ENCODE measurements at places on chromosomes 16 and 17.

- DNase-seq, result no peak
Observed at GRCh38 chr16:10824111-10824893, 5.7 kb upstream of the TVP23A start.

GRCh38 chr16:53692146-53692545 is 11.5 kb downstream of the RPGRIP1L start:
- no peak for DNase-seq

DNA sequence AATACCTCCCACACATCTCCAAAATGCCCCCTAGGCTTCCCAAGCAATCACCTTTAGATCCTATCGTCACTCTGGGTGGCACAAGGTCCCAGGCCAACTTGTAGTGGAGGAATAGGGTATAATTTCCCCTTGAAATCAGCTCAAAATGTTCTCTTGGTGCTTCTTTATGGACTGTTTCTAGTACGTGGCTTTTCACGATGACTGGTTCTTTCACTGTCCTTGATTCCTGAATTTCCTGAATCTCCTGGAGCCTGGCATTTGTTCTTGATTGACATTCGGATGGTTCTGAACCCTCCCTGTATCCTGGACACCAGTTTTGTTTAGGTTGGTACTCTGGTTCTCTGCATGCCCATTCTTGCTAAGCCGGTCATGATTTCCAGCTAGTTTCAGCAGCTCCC is 6.9 kb upstream of the VPS53 start:
- DNase-seq, result no peak

GRCh38 chr17:4715063-4715744 is 4.8 kb downstream of the ARRB2 start:
- peak; percentile 15 for DNase-seq

- no peak for DNase-seq
Observed at GRCh38 chr17:81841866-81842265, 7.0 kb upstream of the PPP1R27 start.

GRCh38 chr16:23754594-23755483 is at the start of gene CHP2:
Gene CHP2 (plus strand): TSS chr16:23755026. CDS start chr16:23755050, 24 bp downstream.
- no peak for DNase-seq

DNA sequence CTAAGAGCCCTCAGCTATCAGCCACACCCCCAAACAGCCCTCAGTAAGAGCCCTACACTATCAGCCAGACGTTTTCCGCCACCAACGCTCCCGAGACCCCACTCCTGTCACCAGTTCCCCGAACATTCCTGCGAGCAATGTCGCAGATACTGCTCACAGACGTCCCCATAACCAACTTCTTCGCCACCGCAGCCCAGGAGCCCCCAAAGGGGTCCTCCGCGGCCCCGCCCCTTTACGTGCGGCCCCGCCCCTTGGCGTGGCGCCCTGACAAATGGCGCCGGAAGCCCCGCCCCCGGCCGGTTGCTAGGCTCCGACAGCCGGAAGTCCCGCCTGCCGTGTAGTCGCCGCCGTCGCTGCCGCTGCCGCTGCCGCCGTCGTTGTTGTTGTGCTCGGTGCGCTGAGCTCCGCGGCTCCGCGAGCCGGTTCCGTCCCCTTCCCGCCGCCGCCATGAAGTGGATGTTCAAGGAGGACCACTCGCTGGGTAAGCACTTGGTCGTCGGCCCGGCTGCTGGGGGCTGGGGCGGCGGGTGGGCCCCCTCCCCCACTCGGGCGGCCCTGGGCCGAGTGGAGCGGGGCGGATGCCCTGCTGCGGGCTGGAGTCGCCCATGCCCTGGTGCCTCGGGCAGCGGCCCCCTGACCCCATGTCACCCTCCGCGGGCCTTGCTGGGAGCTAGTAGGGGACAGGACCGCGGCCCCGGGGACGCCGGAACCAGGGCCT is at the start of gene GABARAPL2:
Gene GABARAPL2, plus strand, starts transcription at position 340 of the 718 bp plus-strand sequence. Its CDS starts 108 bp downstream, at position 448.
- peak; percentile 88 for DNase-seq

- no peak for DNase-seq
Observed at GRCh38 chr16:1876468-1876867, 4.5 kb upstream of the MEIOB start.

- DNase-seq, result no peak
Observed at GRCh38 chr16:79757968-79758367, 157.4 kb upstream of the MAF start.

GRCh38 chr16:48969611-48970010 is 312.0 kb downstream of the CBLN1 start:
- DNase-seq, result no peak

DNA sequence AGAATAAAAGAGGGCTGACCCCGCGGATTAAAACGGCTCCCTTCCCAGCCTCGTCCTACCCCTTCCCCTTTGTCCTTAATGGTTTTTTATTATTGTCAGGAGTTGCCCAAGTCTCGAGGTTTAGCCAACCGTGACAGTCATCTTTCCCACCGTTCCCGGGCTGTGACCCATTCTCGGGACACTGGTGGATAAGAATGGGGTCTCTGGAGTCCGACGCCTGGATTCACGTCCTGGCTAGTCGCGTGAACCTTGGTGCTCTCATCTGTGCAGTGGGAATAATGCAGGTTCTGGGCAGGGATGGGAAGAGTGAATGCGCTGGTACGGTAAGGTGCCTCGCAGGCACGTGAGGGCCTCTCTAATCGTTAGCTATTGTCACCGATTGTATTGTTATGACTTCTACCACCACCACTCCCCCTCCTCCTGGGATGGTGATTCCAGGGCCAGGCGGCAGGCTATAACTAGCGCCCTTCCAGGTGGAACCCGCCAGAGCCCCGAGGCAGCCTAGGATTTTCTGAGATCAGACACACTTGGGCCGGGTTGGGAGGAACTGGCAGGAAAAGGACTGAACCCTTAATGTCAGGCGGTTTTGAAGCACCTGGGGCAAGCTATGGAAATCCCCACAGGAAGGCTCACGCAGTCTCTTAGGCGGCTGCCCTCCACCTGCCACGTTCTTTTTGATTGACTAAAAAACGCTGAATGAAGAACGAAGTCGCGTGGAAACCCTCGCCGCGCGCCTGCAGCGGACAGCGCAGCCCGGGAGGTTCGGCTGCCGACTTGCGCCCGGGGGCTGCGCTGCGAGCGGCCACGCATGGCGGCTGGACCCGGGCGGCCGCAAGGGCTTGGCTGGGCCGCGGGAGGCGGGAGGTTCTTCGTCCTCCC is 2.7 kb downstream of the HS3ST3B1 start:
- peak; percentile 24 for DNase-seq

DNA sequence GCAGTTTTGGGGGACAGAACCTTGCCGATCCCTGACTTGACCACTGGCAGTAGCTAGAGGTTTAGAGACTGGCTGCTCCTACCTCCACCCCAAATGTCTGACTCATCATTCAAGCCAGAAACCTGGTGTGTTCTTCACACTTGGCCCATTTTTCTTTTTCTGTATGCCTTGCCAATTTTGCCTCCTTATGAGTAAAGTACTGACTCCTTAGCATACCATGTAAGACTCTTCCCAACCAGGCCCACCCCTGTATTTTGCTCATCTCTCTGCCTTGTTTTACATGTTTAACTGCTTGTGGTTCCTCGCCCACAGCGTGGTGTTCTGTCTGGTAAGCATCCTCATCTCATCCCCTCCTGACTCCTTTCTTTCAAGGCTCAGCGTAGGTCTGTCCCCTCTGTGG is 37.9 kb downstream of the NUP88 start:
- DNase-seq, result no peak

DNA sequence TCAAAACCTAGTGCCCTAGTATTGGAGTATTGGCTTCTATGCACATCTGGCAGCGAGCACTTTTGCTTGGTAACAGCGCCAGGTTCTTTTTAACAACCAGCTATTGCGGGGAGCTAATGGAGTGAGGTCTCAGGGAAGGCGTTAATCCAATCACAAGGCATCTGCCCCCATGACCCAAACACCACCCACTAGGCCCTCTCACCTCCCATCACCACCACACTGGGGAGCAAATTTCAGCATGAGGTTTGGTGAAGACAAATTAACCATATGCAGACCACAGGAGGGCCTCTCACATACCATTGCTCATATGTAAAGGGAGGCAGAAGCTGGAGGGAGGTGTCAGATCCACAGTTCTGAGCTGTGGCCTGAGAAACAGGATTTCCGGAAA is 893 bp upstream of the ODF4 start:
- no peak for DNase-seq

GRCh38 chr17:42408061-42408460 is 15.0 kb downstream of the CAVIN1 start:
- DNase-seq, result no peak

- DNase-seq, result no peak
Observed at GRCh38 chr16:87828907-87829621, 40.2 kb downstream of the SLC7A5 start.

DNA sequence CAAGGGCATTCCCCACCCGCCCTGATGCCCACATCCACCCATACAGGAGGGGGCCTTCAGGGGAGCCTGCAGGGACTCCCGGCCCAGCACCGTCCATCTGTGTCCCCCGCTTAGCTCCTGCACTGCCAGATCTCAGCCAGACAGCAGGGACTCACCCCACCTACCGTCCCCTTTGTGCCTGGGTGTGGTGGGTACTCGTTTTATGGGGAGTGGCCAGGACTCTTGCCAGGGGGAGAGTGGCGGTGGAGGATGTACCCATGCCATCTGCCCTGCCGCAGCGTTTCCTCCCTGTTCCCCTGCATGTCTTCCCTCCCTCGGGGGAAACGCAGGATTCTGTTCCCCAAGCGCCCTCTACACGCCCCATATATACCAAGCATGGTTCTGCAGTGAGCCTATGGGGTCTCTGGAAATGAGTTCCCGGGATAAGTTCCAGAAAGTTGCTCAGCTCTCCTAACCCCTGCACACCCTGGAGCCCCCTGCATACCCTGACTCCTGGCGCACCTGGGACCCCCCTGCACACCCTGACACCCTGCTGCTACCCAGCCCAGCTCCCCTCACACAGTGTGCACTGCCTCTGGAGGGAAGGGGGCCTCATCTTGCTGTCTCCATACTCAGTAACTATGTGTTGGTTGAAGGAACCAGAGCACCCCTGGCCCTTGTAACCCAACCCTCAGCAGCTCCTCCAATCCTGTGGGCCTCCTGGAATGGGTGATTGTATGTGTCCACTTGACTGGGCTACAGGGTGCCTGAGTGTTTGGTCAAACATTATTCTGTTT is 4.2 kb upstream of the MAFG start:
- no peak for DNase-seq

- DNase-seq, result no peak
Observed at GRCh38 chr16:10741844-10742243, 1.8 kb upstream of the NUBP1 start.

DNA sequence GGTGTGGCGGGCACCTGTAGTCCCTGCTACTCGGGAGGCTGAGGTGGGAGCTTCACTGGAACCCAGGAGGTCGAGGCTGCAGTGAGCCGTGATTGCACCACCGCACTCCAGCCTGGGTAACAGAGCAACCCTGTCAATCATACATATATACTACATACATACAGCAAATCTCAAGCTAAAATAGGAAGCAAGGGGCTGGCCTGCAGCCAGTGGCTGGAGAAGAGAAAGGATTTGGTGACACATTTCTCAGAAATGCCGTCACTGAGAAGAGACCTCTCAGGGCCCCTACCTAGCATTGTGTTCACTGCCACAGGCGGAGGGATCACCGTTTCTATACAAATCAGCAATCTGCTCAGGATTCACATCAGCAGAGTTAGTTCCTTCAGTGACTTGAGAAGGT is 16.9 kb downstream of the NARF start:
- no peak for DNase-seq

Measured in stimulated activated CD4-positive, alpha-beta T cell treated with anti-CD3 and anti-CD28 coated beads, Interleukin-1b, Interleukin-23, amount 100 ng/mL, for 4 hours (primary cell).